ENCODE measurements at places on chromosomes 1 and 21.

DNA sequence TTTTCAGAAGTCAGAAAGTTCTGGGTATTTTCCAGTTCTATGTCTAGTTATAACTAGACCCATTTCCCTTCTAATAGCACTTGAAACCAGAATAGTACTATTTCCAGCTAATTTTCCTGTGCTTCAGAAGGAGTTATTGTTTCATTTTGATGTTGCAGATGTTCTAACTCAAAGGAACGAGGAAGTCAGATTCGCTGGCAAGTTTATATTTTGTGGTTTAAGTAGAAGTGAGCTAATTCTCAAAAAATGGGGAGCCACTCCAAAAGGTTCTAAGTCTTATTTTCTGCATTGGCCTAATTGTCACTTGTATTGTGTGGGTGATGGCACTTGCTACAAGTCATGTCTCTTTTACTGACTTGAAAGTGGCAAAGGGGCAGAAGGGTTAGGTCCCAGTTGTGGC, 18.1 kb downstream of the CCDC185 start:
- DNase-seq: no peak

- DNase-seq: no peak
These were observed 22.4 kb downstream of the ESRRG start for GRCh38 chr1:216700779-216701178.

DNA sequence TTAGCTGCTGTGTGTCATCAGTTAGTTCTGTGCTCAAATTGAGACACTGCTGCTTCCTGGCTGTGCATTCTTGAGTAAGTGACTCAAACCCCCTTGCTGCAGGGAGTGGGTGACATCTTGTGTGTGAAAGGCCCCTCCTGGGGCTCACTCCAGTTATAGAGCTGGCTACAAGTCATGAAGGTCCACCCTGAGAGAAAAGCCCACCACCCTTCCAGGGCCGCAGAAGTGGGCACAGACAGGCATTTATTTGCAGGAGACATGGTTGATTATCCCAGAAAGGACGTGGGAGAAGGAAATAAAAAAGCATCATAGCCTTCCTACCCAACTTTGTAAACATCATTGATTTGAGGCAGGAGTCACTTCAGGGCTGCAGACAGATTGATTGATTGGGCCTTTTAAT, 550.6 kb downstream of the MATN1 start:
- no peak for DNase-seq

DNA sequence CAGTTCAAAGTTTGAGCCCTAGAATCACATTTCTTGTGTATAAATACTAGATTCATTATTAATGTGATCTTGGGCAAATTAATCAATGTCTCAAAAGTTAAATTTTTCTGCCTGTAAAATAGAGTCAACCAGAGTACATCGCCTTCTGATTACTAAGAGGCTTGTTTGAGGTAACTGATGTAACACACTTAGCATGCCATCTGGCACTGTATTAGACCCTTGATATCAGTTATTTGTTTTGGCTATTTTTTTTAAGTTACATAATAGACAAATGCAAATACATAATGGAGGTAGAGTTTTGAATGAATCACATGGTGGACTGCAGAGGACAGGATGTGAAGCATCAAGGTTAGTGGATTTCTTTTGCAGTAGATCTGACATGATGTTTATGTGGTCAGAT, 298.4 kb downstream of the ADGRL2 start:
- DNase-seq: no peak

GRCh38 chr1:77594366-77595112, 87.9 kb downstream of the ZZZ3 start:
- DNase-seq: no peak

Measured in psoas muscle (tissue), 8 donors.